ENCODE measurements at places on chromosomes 13 and 19.

DNA sequence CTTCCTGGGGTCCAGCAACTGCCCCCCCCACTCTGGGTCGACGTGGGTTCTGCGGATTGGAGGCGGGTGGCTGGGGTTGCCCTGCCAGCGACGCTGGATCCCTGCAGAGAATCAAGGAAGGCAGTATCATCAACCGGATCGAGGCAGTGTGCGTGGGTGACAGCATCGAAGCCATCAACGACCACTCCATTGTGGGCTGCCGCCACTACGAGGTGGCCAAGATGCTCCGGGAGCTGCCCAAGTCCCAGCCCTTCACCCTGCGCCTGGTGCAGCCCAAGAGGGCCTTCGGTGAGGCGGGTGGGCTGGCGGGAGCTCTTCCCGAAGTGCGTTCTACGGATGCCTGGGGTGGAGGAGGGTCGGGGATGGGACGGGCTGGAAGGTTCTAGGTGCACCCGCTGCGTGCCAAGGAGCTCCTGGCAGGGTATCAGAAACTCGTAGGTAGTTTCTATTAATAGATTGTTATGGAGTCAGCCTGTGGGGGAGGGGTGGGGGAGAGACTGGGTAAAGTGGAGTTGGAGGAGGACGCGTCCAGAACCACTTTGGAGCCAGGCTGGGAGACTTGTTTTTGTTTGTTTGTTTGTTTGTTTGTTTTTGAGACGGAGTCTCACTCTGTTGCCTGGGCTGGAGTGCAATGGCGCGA, 1.5 kb downstream of the GIPC3 start:
- DNase-seq, result no peak

- no peak for DNase-seq
These were observed 8.5 kb downstream of the TBC1D4 start for GRCh38 chr13:75473468-75473867.

DNA sequence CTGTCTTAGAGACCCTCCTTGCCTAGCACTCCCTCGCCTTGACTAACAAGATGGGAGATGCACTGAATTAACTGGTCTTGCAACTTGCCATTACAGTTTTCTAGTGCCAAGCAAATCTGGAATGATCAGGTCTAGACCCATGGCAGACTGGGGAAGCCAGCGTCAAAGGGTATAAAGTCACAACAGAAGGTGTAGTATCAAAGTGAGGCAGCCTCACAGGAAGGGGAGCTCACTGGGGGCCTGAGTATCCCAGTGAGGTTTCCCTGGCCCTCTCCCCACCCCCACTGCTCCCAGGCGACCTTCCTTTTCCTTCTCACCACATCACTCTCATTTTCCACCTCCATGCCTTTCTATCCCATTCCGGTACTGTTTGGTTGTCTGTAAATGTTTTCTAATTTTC, 83.5 kb upstream of the DOCK9 start:
- DNase-seq, result no peak

- no peak for DNase-seq
These were observed 525.6 kb downstream of the SUCLA2 start for GRCh38 chr13:47475441-47475948.

DNA sequence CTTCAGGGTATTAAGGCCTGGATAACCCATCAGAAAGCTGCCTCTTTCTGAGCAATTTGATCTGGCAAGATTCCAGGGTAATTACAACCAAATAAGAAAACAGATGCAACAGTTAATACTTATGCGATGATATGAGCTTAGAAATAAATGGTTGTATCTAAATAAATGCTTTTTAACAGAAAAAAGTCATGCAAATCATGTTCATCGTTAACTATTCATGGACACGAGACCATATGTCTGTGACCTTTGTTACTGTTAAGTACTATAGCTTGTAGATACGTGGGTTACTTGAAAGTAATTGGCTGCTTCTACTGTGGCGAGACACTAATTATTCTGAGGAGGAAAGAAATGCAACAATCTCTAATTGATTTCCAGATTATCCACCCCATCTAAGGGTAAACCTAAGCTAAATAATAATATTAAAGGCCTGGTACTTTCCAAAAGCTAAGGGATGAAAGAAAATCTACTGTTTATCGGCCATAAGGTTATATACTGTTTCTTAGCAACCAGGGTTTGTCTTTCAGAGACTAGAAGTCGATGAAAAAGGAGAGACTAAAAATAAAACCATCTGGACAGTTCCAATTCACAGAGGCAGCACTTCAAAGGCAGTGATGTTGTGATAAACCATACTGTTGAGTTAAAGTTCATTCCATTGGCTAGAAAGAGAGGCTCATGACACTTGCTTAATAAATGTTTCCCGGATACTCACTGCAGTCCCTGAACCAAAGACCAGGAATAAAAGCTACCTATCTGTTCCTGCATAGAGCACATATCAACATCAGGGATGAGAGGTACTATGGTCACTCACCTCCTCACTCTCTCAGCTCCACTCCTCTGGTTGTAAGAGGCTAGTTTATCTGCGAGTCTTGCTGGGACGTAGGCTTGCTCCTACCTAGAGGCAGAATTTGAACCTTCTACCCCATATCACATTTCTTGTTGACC, 1.5 kb downstream of the EPSTI1 start:
- no peak for DNase-seq

DNA sequence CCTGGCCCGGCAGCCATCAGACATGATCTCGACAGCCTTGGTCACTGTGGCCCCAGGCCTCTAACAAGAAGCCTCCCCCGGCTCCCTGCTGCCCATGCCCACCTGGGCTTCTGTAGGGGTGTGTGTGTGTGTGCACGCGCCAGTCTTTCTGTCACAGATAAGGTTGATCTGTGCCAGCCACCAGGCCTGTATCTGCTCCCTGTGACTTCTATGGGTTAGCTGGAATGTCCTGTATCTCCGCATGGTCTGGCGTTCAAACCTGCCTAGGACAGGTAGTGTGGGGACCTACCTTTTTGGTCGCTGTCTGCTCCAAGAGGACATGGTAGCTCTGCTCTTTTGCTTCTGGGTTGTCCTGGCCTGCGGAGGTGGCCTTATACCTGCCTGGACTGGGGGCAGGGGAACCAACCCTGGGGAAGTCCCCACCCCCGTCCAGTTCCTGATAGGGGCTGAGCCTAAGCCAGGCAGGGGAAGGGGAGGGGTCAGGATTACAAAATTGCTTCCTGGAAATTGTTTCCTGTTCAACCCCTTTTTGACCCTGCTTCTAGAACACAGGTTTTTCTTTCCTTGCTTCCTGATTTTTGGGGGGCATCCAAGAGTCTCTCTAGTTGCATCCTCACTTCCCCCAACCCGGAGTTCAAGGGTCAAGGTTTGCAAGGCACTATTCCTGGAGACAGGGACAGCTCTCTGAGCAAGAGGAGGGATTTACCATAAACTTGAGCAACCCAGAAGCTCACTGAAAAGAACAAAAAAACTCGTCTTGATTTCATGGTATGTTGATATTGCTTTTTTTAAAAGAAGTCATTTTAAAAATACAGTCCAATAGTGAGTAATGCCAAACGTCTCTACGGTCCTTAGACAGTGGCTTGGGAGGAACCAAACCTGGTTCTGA, at the start of gene LRG1:
Gene LRG1 (minus strand): TSS at position 344 of the 889 bp plus-strand sequence. CDS start 23 bp downstream, at position 321.
- DNase-seq, result no peak

- no peak for DNase-seq
These were observed 2.4 kb upstream of the IFNL4 start for GRCh38 chr19:39251081-39251480.

- no peak for DNase-seq
These were observed 122.6 kb upstream of the SLC10A2 start for GRCh38 chr13:103188713-103189326.

DNA sequence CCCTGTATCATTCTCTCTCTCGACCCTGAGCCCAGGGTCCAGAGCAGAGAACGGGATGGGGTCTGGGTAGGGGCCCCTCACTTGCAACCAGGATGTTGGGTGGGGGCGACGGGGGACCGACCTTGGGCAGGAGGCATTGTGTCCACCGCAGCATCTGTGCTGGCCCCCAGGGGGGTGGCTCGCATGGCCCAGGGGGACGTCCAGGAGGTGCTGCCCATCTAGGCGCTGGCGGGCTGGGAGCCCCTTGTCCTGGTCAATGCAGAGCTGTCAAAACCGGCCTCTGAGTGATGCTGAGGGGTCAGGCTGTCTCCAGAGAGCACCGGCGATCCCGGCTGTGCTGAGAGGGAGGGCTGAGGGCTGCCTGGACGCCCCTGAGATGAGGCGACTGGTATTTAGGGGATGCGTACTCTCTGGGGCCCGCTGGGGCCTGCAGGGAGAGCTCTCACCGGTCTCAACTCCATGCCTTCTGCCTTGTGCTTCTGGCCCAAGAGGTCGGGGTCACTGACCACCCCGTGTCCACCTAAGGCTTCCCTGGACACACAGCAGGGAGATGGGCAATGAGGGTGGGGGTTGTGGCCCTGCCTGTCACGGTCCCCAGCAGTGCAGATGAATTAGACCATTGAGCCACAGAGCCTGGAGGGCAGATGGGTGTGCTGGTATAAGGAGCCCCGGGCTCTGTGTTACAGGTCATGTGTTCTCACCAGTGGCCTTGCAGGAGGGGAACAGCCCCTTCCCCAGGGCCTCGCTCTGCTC, 8.6 kb downstream of the RPS9 start:
- no peak for DNase-seq

DNA sequence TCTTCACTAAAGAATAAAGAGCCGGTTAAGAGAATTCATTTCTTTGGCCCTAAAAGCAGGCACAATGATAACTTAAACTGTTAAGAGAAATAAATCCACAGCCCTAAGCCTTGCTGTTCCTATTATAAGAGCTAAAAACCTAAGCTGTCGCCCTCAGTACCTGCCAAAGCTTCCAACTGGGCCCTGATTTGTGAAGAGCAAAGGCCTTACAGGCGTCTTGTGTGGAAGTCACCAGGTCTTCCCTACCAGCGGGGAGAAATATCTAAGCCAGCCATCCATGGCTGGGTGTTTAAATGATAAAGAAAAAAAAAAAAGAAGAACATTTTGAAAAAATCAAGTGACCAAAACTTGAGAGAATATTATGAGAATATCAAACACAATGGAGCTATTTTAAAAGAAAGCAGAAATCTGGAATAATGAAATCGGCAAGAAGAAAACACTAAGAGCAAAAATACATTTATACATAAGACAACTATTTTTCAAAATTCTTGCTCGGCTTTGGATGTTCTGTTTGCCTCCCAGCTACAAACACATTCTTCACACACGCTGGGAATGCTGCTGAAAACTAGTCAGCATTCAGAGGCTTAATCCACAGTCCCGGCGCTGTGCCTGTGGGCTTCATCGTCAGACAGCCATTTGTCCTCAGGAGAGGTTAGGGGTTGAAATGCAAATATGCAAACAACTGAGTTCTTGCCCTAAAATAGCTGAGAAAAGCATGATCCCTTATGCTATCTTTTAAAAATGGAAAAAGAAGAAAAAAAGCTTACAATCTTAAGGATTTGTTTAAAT, 89.8 kb upstream of the LSM14A start:
- no peak for DNase-seq

DNA sequence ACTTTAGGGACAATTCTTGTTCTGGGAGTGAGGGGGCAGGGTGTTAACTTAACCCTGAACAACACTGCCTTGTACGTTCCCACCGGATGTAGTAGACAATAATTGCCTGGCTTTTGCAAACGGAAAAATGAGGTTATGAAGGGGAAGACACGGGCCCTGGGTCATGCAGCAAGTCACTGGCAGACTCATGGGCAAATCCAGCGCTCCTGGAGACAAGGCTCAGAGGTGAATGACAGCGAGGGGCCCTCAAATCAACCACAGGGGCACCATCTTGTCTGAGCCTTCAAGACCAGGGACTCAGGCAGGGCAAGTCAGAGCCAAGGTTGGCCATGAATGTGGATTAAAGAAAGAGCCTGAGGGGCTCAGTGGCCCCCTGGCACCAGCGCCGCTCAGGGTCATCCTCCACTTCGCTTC, 2.8 kb downstream of the RASA3 start:
- DNase-seq, result no peak

DNA sequence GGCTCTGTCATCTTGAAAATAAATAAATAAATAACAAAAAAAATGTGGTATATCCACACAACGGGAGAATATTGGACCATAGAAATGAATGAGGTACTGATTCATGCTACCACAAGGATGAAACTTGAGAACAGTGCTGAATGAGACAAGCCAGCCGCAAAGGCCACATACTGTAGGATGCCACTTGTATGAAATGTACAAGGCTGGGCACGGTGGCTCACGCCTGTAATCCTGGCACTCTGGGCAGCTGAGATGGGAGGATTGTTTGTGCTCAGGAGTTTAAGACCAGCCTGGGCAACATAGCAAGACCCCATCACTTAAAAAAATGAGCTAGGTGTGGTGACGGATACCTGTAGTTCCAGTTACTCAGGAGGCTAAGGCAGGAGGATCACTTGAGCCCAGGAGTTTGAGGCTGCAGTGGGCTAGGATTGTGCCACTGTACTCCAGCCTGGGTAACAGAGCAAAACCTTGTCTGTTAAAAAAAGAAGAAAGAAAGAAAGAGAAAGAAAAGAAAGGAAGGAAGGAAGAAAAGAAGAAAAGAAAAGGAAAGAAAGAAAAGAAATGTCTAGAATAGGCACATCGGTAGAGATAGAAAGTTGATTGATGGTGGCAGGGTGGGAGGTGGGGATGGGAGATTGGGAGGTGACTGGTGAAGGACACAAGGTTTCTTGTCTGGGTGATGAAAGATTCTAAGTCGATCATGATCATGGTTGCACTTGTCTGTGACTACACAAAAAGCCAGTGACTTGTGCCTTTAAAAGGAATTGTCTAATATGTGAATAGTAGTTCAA, 20.3 kb downstream of the HPN start:
- no peak for DNase-seq

GRCh38 chr13:21043898-21044297, 17.5 kb downstream of the LATS2 start:
- DNase-seq, result no peak

- no peak for DNase-seq
These were observed 1075.1 kb upstream of the MIR17HG start for GRCh38 chr13:90272356-90272755.

- peak; percentile 51 for DNase-seq
These were observed 1.0 kb upstream of the CHAMP1 start for GRCh38 chr13:114313061-114313860.

- no peak for DNase-seq
These were observed 18.7 kb downstream of the CAPS start for GRCh38 chr19:5932609-5933262.

- no peak for DNase-seq
These were observed 68.7 kb downstream of the IPO5 start for GRCh38 chr13:98022210-98022609.

DNA sequence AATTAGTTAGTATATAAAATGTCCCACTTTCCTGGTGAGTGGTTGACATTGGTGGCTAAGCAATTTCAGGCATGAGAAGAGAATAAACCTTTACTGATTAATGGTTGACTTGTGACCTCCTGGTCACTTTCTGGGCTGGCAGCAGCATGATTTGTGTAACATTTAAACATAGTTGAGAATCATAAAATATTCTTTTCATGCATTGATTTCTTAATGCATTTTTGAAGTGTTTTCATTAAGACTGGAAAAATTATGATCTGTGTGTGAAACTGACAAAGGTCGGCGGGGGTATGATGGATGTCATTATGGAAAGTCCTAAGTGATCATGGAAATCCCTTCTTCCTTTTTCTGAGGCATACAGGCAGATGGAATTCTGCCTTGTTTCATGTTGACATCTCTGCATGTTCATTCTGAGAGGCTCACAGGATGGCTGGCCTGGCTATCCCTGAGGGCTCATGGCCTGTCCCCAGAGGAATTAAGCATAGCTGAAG, 98.7 kb upstream of the RNF113B start:
- DNase-seq, result no peak

- DNase-seq, result no peak
These were observed 666 bp downstream of the CELF5 start for GRCh38 chr19:3225169-3225485.

GRCh38 chr19:19207637-19208572, 3.9 kb upstream of the NCAN start:
- DNase-seq, result no peak
